Lower leg skin (tissue), 4 donors: ENCODE measurements at places on chromosomes 16 and 17. TPM values are rescaled to one million over a fixed set of nuclear protein-coding genes. Genes with fewer than 3 reads are reported as not detected.

GLP2R gene
- total RNA-seq, result not detected

TP53TG3B gene
- total RNA-seq, result not detected

SLC16A11 gene
- 1.1 TPM for total RNA-seq

RASL10B gene
- total RNA-seq, result 0.66 TPM

ZNF423 gene
- 3.7 TPM for total RNA-seq

LRRC36 gene
- total RNA-seq, result 0.26 TPM

MYL4 gene
- total RNA-seq, result not detected

MRPS34 gene
- total RNA-seq, result 90.9 TPM
